ENCODE measurements at places on chromosomes 3 and 15. TPM values are rescaled to one million over a fixed set of nuclear protein-coding genes. Genes with fewer than 3 reads are reported as not detected.

The CCRL2 gene
- 0.16 TPM for total RNA-seq

The ACTRT3 gene
- total RNA-seq, result 7.1 TPM

The ISLR gene
- total RNA-seq, result 214 TPM

The RLBP1 gene
- total RNA-seq, result not detected

The GOLGA6L2 gene
- total RNA-seq, result not detected

The IGF2BP2 gene
- 18.6 TPM for total RNA-seq
